ENCODE measurements at places on chromosomes 3 and 15. TPM values are rescaled to one million over a fixed set of nuclear protein-coding genes. Genes with fewer than 3 reads are reported as not detected.

The NEK10 gene
- 1.3 TPM for total RNA-seq

The SYNPR gene
- total RNA-seq: not detected

The MAPKAPK3 gene
- total RNA-seq: 30.2 TPM

The ROBO2 gene
- total RNA-seq: not detected

The TICRR gene
- 11.9 TPM for total RNA-seq

The MKRN2OS gene
- not detected for total RNA-seq

The SACM1L gene
- total RNA-seq: 14.3 TPM

The SLC26A6 gene
- total RNA-seq: 17.5 TPM

The OR5K2 gene
- total RNA-seq: not detected

The INTS14 gene
- total RNA-seq: 42.4 TPM

The SUMF1 gene
- 23.5 TPM for total RNA-seq

The DPPA2 gene
- total RNA-seq: not detected

The MOBP gene
- not detected for total RNA-seq

The BTLA gene
- not detected for total RNA-seq

The SLC6A1 gene
- not detected for total RNA-seq

The OXNAD1 gene
- total RNA-seq: 9.8 TPM
